ENCODE measurements at places on chromosomes 6 and 20.

DNA sequence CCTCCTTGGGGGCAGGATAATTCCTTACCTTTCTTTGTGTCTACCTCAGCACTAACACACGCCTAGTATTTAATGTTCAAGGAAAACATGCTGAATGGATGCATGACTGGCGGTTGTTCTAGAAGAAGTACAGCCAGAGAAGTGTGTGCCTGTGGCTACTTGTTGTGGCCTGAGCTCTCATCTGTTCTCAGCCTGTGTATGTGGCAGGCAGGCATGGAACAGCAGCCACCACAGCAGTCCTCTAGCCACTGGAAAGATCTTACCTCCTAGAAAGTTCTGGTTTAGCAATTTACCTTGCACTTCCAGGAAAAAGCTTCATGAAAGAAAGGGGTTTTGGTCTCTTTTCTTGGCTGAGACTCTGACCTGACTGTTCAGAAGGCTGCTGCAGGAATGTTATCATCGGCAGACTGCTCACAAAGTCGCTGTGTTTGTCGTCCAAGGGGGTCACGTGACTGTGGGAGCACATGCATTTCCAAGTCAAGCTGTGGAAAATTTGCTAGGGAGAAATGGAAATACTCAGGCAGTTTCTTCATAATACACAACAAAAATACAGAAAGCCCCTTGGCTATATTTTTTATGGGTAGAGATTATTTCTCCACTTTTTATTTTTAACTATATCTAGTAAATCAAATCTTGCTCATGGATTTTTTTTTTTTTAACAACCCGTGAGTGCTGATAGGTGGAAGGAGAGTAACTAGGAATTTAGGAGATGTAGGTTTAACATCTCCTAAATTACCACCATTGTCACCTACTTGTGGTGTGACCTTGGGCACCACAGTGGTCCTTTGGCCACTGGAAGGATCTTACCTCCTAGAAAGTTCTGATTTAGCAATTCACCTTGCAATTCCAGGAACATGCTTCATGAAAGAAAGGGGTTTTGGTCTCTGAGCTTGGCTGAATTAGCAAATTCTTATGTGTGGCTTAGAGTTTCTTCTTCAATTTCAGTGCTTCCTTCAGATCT lies 110.8 kb upstream of the GPR6 start:
- DNase-seq: no peak

- no peak for DNase-seq
Observed at GRCh38 chr20:9269280-9269971, 200.5 kb downstream of the PLCB4 start.

DNA sequence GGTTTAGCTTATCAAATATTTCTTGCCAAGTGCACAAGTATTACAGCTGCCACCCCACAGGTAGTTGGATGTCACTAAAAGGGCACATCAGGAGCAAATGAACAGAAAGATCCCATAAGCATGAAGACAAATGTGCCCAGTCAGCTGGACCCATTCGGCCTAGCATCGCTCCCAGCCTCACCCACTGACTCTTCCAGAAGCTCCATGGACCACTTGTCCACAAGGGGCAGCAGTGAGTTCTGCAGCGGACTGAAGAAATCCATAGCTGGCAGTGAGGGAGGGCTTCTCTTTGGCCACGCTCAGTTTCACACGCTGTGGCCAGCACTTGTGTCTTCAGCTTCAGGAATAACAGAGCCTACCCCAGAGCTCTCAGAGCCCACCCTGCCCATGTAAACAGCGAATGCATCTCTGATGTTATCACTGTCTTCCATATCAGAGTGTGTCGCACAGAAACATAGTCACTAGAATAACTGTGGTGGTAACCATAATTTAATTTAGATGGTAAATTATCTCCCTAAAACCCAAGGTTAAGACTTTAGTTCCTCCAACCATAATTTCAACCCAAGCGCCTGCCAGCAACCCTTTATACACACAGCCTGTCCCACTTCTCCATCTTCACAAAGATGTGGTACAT lies 15.8 kb downstream of the CGA start:
- DNase-seq: peak; percentile 58

DNA sequence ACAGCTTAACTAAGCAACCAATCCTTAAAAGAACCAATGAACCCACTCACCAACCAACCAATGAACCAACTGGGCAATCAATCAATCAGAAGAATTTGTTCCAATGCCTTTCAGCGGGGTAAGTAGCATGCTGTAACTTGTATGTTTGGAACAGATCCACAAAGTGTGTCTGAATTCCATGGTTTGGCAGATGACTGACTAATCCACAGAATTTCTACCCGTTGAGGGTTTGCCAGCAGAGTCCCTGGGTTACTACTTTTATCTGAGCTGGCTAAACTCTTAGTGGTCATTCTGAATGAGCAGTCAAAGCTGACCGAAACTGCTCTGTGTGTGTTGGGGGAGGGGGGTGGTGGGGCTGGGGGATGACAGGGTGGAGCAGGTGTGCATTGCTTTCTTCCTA lies 125.0 kb upstream of the JAG1 start:
- DNase-seq: no peak

DNA sequence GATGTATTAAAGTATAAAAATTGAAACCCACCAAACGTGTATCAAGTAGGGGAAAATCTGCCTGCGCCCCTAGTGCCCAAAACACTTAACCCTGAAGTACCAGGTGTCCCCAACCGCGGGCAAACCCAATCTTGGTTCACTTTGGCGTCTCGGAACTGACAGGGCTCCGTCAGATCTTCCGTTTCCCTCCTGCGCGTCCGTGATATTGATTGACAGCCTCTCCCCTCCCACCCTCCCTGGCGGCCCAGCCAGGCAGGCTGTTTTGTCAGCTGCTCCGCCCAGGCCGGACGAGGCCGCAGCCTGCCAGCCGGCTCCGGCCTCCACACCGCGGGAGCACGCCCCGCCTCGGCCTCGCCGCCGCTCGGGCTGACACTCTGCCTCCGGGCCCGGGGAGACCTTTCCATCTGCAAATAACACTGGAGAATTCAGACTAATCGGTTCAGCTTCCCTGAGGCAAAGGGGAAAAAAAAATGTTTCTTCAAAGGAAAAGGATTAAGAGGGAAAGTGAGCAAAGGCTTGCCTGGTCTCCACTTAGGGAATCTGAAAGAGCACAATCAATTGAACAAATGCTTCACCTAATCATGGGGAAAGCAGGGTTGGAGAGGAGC lies 234.9 kb upstream of the MCHR2 start:
- DNase-seq: peak; percentile 14

DNA sequence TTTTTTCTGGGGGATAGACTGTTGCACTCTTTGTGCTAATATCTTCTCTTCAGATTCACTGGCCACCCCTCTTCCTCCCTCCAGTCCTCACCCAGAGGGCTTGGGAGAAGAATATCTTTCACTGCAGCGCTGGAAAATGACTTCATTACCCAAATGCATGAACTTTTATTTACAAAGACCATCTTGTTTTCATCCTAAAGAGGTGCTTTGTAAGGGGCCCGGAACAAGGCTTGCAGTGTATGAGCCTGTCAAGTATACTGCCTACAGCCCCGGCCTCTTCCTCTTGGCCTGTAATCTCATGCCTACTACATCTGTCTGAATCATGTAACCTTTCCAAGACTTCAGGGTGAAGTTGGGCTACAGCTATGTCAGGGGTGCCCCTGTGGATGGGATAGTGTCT lies 554 bp upstream of the LAMA4 start:
- no peak for DNase-seq

GRCh38 chr6:13924146-13924948 lies 405 bp upstream of the RNF182 start:
- no peak for DNase-seq

DNA sequence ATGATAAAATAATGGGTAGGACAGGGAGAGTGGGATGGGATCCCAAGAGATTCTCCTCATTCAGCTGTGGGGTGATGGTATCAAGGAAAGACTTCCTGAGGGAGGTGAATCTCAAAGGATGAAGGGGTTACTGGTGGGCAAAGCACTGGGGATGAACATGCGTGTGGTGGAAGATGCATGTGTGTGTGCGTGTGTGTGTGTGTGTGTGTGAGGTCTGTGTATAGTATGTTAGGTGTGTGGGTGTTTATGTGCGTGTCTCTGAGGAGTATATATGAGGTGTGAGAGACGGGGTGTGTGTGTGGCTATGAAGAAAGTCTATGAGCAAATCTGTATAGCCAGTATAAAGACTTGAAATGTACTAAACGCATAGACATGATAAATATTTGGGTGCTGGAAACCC lies 220.0 kb upstream of the MYLIP start:
- DNase-seq: no peak

DNA sequence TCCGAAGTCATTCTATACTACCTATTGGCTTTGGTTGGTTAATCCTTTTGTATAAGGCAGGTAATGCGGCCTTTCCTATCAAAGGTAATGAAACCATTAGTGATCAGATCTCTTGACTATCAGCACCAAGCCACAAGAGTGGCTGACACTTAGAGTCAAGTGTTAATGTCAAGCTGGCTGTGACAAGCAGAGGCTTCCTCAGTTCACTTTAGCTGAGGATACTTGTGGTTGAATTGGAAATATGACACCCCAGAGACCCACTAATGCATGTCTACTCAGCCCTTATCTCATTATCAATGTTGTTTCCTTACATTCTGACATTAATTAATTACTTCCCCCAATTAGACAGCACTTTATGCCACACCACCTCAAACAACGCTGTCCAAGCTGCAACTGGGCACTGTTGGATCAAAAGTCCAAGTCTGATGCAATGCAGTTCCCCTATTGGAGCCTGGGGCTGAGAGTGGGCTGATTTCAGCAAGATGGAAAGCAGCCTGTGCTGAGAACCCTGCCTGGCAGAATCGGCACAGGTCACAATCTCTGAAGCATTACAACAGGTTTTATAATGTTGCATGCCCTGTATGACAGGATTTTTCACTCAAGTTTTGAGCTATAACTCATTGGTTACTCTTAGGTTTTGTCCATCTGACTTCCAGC lies 273.5 kb downstream of the COL12A1 start:
- no peak for DNase-seq

GRCh38 chr6:22925304-22925835 lies 356.0 kb downstream of the HDGFL1 start:
- no peak for DNase-seq

DNA sequence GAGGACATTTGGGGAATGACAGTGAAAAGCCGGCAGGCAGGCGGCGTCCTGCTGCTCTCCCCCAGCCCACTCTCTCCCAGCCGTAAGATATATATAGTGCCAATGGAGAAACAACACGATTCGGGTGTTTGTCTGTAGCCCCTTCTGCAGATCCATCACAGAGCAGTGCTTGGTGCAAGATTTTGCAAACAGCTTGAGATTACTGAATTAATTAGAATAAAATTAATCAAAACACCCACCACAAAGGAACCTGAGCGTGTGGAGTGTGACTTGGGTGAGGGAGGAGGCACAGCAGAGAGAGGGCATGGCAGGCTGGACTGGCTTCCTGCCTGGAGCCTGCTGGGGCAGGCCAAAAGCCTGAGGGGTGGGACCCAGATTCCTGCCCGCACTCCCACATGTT lies 28.8 kb upstream of the CCDC167 start:
- no peak for DNase-seq

- DNase-seq: no peak
Observed at GRCh38 chr6:29483186-29483585, 4.6 kb downstream of the MAS1L start.

- DNase-seq: peak; percentile 89
Observed at GRCh38 chr6:13454286-13455221, 32.8 kb downstream of the GFOD1 start.

GRCh38 chr6:31363811-31364210 lies 6.8 kb upstream of the HLA-B start:
- DNase-seq: no peak

DNA sequence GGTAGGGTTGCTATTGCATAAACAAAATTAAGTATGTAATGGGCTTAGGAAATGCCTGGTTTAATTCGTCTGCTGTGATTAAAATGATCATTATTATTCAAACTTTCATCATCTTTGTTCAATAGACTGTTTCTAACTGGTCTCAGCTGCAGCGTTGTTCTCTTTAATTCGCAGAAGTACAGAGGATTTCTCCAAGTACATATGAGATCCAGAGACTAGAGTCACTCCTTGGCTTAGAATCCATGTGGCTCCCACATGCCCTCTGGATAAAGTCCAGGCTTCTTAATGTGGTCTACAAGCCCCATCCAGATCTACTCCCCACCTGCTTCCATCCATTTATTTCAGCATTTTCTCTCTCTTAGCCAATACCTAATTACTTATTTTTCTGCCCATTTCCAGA lies 1.1 kb upstream of the ZBTB24 start:
- no peak for DNase-seq

DNA sequence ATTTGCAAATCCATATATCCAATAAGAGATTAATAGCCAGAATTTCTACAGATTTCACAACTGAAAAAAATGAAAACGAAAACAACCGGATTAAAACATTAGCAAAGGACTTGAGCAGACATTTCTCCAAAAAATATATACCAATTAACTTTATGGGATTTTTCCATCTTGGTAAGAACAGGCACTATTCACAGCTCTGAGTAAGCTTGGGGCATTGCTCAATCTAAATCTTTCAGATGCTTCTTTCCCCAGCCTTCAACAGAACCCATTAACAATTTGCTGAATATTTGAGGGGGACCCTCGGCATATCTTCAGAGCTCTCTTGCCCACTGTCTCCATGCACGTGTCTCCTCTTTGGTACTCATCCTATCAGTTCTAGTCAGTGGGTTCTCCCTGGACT lies 111.7 kb upstream of the CD93 start:
- DNase-seq: no peak

GRCh38 chr6:136437246-136437645 lies 113.0 kb downstream of the MAP7 start:
- DNase-seq: no peak

GRCh38 chr20:34246126-34246626 lies 5.0 kb downstream of the ASIP start:
- DNase-seq: no peak

DNA sequence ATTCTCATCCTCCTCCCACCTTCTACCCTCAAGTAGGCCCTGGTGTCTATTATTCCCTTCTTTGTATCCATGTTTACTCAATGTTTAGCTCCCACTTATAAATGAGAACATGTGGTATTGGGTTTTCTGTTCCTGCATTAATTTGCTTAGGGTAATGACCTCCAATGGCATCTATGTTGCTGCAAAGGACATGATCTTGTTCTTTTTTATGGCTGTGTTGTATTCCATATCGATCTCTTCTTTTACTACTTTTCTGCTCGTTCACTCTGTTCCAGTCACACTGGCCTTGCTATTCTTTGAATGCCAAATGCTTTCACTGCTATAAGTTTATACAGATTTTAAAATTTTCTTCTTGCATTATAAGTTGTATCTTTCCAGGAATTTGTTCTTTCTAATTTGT lies 57.7 kb downstream of the RSPH3 start:
- DNase-seq: no peak

GRCh38 chr6:121549736-121550135 lies 114.3 kb downstream of the GJA1 start:
- DNase-seq: no peak

DNA sequence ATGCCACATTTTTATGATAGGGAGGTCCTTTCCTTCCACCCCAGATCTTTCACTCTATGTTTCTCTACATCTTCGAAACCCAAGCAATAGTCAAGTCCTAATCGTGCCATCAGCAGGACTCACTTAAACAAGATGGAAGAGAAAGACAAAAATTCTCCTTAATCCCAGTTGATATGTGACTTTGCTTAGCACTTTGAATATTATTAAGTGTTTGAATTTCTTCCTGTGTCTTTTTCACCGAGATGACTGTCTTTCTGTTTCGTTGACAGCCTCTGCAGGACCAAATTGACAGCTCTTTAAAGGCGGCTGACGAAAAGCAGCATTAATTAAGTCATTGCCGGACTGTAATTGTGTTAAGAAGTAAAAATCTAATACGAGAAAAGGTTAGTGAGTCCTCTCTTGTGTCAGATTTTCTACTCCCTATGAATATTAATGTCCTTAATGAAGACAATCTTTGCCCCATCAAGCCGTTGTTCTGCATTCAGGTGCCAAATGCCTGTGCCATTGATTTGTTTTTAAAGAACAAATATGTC lies 208.8 kb upstream of the TSHZ2 start:
- no peak for DNase-seq
